Foreskin keratinocyte (primary cell): ENCODE measurements at places on chromosomes 11 and 22. TPM values are rescaled to one million over a fixed set of nuclear protein-coding genes. Genes with fewer than 3 reads are reported as not detected.

GRCh38 chr11:45563810-45564209 lies 101.6 kb downstream of the CHST1 start:
- no peak for DNase-seq

DNA sequence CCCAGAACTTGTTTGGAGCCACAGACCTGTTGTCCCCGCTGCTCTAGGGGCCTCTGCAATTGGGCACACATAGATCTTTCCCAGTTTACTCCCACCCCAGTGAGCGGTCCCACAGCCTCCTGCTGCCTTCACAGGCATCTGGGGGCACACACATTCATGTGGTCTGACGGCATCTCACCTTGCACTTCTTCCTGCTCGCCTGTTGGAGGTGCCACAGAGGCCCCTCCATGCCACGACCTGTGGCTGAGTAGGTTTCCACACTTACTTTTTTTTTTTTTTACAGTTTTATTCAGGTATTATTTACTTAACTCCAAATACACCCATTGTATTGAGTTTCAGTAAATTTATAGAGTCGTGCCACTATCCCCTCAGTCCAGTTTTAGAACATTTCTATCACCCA lies 68.9 kb upstream of the SEPTIN5 start:
- no peak for DNase-seq

DNA sequence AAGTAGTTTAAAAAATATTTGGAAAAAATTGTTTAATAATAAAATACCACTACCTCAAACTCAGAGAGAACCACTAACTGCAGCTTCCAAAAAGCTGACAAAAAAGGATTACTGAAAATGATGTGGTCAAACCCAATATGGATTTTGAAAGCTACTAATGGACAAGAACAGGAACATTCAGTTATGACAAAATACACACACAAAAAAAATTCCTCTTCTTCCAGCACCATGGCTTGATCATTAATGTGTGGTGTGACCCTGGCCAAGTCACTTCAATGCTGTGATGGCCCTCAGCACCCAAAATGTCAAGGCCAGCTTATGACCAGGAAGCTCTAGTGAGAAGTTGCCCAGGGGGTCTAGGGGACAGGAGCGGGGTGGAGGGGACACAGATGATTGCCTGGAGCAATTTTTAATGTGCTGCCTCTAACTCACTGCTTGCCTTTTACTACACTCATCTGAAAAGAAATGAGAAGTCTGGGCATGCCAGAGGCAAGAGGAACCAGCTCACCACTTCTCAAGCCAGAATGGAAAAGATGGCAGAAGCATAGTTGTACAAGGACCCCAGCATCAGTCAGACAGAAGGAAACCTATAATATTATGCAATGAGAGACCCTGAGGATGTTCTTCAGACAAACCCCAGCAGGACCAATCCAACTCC lies 2.2 kb downstream of the SMCO4 start:
- no peak for DNase-seq

- no peak for DNase-seq
Measured at GRCh38 chr11:1573077-1573902, 1.2 kb upstream of the DUSP8 start.

Gene PHOX2A
- polyA plus RNA-seq: not detected in 2 replicates

DNA sequence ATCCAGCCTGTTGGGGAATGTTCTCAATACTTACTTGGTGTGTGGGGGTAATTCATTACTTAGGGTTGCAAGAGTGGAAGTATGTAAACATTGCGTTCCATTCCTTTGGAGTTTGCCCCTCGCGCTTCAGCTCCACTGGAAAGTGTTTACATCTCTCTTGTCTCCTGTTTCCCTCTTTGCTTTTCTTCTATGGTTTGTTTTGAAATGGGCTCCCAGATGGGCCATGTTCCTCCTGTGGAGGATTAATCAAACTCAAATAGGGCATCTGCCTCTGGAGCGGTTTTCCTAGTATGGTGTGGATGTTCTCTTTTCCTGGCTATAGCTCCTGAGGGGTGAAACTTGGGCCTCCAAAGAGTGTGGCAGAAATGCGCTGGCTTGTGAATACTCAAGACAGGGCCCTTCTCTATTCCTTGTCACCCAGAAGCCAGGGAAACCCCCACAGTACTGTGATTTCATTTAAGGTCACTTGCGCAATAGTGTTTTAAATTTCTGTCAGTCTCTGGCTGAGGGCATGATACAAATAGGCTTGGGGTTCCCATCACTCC lies 51.9 kb downstream of the CD44 start:
- no peak for DNase-seq

DNA sequence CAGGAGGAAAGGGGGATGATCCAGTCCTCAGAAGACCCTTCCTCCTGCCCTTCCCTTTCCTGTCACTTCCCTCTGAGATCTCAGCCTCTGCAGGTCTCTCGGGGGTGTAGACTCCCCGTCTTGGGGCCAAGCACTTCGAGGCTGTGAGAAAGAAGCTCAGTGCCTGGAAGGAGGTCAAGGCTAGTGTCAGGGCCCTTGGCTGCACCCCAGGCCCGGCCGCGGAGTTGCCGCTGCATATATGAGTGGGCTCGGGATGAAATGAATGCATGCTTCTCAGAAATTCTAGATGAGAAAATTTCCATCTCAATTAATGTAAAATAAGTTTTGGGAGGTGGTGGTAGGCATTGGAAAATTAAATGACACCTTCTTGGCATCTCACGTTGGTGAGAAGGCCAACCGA lies 1313.7 kb downstream of the BRD1 start:
- DNase-seq: no peak

Gene KRTAP5-1
- polyA plus RNA-seq: not detected in 2 replicates

Gene PAFAH1B2
- 41.2 and 42.8 TPM in 2 replicates for polyA plus RNA-seq

DNA sequence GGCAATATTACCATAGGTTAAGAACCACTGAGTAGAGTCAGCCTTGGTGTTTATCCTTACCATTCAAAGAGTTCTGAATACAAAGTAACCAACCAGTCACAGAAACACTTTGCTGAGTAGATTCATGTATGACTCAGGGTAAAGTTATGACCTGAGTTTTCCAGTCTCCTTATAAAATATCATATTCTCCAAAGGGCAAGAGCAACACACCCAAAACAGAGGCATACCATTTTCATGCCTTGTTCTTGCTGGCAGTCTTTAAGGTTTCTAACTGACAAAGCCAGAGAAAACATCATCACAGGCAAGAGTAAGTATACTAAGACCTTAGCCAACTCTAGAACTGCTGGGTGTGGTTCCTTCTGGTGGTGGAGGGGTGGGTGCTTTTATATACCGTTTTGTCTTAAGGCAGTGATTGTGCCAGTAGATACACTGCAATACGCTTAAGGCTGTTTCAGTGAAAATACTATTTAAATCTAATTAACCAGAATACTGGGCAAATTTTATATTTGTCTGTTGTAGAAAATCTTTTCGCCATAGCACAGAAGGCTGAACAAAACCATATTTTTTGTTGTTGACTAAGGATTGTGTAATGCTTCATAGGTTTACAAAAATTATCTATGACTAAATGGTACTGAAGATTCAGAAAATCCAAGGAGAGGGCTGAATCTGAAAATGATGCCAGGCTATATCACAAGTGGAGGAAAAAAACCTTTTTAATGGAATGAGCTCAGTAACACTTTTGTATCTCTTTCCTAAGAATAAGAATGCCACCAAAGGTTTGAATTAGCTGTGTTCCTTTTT lies 3.0 kb downstream of the ATL3 start:
- DNase-seq: peak; percentile 99

Gene GLYAT
- polyA plus RNA-seq: not detected in 2 replicates

- DNase-seq: no peak
Measured at GRCh38 chr11:2987881-2988861, 4.0 kb downstream of the NAP1L4 start.

DNA sequence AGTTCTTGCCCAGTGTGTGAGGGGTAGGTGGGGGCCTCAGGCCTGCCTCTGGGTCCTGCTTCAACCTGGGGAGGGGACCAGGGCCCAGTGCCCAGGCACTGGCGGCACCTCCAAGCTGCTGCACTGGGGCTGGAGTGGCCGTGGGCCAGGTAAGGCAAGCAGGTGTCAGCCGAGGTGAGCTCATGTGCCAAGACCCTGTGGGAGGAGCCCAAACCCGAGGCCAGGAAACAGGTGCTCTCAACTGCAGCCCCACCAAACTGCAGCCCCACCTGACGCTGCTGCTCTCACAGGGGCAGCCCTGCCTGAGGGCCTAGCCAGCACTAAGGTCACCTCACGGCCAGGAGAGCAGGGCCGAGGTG lies 18.1 kb upstream of the GNB1L start:
- no peak for DNase-seq

GRCh38 chr11:75735181-75735845 lies 17.7 kb downstream of the MOGAT2 start:
- no peak for DNase-seq

Gene DYNC2H1
- 10.5 and 12.1 TPM in 2 replicates for polyA plus RNA-seq

Gene DGCR8
- 13.5 and 13.7 TPM in 2 replicates for polyA plus RNA-seq
